ENCODE measurements at places on chromosomes 6 and 20. TPM values are rescaled to one million over a fixed set of nuclear protein-coding genes. Genes with fewer than 3 reads are reported as not detected.

- DNase-seq, result no peak
These were observed 152.7 kb downstream of the MACROD2 start for GRCh38 chr20:14148042-14148441.

GRCh38 chr6:71997341-71997740 is 111.0 kb downstream of the RIMS1 start:
- DNase-seq, result no peak

DNA sequence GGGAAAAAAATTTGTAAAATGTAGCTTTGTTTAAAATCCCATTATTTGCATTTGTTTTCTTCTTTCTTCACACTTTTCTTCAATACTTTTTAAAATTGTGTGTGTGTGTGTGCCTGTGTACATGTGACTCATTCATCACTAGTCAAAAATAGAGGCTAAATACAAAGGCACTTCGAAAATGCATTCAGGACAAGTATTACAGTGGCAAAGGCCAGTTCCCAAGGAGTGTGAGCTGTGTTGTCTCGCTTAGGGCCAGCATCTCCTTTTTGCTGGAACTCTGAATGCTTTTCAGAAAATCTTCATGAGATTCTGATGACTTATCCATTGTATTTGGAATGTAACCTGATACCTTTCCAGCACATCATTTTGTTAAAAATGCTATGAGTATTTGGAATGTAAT is 288.5 kb upstream of the CNR1 start:
- no peak for DNase-seq

DNA sequence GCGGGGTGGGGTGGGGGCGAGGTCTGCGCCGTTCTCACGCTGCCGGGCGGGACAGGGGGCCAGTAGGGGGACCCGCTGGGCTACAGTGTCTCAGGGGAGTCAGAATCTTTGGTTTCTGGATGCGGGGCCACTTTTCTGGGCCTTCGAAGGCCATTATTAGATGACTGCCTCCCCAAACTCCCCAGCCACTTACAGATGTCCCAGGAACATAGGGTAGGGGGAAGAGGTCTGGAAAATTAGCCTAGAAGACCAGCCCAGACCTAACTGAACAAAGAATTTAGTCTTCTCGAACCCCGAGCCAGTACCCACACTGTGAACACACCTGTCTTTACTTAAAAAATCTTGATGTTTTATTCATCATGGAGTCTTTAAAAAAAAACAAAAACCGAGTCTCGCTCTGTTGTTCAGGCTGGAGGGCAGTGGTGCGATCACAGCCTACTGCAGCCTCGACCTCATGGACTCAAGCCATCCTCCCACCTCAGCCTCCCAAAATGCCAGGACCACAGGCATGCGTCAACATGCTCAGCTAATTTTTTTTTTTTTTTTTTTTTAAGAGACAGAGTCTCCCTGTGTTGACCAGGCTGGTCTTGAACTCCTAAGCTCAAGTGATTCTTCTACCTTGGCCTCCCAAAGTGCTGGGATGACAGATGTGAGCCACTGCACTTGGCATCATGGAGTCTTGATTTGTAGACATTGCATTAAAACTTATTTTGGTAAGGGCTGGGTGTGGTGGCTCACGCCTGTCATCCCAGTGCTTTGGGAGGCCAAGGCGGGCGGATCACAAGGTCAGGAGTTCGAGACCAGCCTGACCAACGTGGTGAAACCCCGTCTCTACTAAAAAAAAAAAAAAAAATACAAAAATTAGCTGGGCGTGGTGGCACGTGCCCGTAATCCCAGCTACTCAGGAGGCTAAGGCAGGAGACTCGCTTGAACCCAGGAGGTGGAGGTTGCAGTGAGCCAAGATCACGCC is 3.3 kb upstream of the SLC29A1 start:
- DNase-seq, result no peak

DNA sequence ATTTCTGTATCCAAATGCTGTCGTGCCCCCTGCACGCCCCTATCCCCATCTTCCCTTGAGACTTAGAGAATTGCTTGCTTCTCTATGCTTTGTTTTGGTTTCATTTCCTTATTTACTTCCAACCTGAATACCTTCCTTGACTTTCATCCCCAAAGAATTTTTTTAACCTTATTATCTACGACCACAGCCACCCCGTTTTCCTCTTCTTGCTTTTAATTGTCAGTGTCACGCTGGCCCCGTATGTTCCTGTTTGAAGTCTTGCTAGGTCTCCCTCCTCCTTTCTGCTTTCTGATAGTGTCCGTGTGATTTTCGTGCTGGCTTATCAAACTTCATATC is 40.1 kb downstream of the RNF217 start:
- no peak for DNase-seq

GRCh38 chr6:18389479-18389878 is 2.3 kb downstream of the RNF144B start:
- peak; percentile 48 for DNase-seq

STMND1 gene
- total RNA-seq, result not detected
